Testis (tissue), 5 donors: ENCODE measurements at places on chromosomes 11 and 22. TPM values are rescaled to one million over a fixed set of nuclear protein-coding genes. Genes with fewer than 3 reads are reported as not detected.

- H3K27me3 ChIP-seq = no peaks in the 10 kb centered on the region
- no peaks in the 10 kb centered on the region for H3K36me3 ChIP-seq
- H3K4me3 ChIP-seq = no peak overlapping the region
- no peak for DNase-seq
Measured at GRCh38 chr11:38547462-38547861, 1949.4 kb upstream of the RAG2 start.

GRCh38 chr11:116579031-116579653 lies 193.6 kb downstream of the BUD13 start:
- no peak overlapping the region for H3K27ac ChIP-seq
- H3K4me1 ChIP-seq = no peaks in the 10 kb centered on the region
- peak; percentile 49 for DNase-seq
- H3K36me3 ChIP-seq = no peaks in the 10 kb centered on the region
- H3K27me3 ChIP-seq = no peaks in the 10 kb centered on the region
- H3K4me3 ChIP-seq = no peak overlapping the region

- H3K4me3 ChIP-seq = no peak overlapping the region
- no peak overlapping the region for H3K27ac ChIP-seq
- H3K27me3 ChIP-seq = no peaks in the 10 kb centered on the region
- H3K36me3 ChIP-seq = no peaks in the 10 kb centered on the region
- no peaks in the 10 kb centered on the region for H3K4me1 ChIP-seq
Measured at GRCh38 chr11:129252621-129253020, 60.5 kb upstream of the ARHGAP32 start.

GRCh38 chr11:71338801-71339395 lies 86.5 kb upstream of the SHANK2 start:
- H3K4me1 ChIP-seq = peaks cover 8% of the 10 kb centered on the region
- no peaks in the 10 kb centered on the region for H3K36me3 ChIP-seq
- DNase-seq = peak; percentile 31
- H3K27ac ChIP-seq = no peak overlapping the region

- no peaks in the 10 kb centered on the region for H3K27me3 ChIP-seq
- no peaks in the 10 kb centered on the region for H3K4me1 ChIP-seq
- no peak overlapping the region for H3K27ac ChIP-seq
- no peaks in the 10 kb centered on the region for H3K36me3 ChIP-seq
- no peak overlapping the region for H3K4me3 ChIP-seq
Measured at GRCh38 chr11:132439711-132440255, 1069.4 kb downstream of the NTM start.

DNA sequence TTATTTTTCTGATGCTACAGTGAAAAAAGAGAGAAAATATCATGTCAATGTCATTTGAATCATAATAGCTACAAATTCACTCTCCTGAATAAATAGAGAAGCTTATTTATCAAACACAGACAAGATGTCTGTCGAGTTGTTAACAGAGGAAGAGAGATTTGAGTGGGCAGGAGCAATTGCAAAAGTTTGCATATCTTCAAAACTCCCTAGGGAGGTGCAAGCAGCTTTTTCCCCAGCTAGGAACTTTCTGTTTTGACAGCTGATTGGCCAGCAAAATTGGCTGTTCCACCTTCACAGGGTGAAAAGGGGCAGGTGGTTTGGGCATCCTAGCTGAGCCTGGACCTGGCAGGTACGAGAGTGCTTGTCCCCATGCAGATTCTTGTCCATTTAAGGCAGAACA lies 98.2 kb downstream of the NTM start:
- no peak overlapping the region for H3K27ac ChIP-seq
- DNase-seq = no peak
- no peaks in the 10 kb centered on the region for H3K4me1 ChIP-seq

- peaks cover 23% of the 10 kb centered on the region for H3K4me1 ChIP-seq
- peak; percentile 68 for DNase-seq
- H3K36me3 ChIP-seq = no peaks in the 10 kb centered on the region
- peak overlapping the region; percentile 83 for H3K4me3 ChIP-seq
- H3K27me3 ChIP-seq = no peaks in the 10 kb centered on the region
- peak overlapping the region; percentile 60 for H3K27ac ChIP-seq
Measured at GRCh38 chr22:20021196-20022181, 579 bp downstream of the TANGO2 start.

DNA sequence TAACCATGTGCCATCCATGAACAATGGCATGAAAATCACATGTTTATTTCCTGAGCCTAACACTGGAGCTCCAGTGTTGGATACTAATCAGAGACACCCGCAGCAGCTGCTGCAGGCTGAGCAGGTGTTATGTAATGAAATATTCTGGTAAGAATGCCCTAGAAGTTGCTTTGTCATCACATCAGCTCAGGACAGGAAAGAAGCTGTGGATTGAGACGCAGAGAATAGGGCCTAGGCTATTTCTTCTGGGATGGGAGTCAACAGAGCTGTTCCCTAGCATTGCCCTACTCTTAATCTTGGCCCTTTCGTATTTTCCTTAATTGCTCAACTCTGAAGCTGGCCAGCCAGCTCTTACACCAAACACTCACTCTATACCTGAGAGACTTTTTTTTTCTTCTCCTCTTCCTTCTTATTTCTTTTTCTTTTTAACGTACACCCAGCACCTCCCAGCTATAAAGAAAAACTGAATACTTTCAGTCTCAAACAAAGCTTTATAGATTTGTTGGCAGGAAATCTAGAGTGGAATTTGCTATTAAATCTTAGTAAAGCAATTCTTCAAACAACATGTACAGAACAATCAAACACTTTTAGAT lies 31.9 kb downstream of the RASSF10 start:
- no peak for DNase-seq
- H3K27me3 ChIP-seq = no peaks in the 10 kb centered on the region
- H3K36me3 ChIP-seq = no peaks in the 10 kb centered on the region
- no peak overlapping the region for H3K4me3 ChIP-seq

- H3K36me3 ChIP-seq = no peaks in the 10 kb centered on the region
- no peak for DNase-seq
- no peak overlapping the region for H3K27ac ChIP-seq
- H3K4me3 ChIP-seq = no peak overlapping the region
Measured at GRCh38 chr11:9596926-9597464, 23.5 kb downstream of the WEE1 start.

- H3K4me3 ChIP-seq = no peak overlapping the region
- H3K4me1 ChIP-seq = peaks cover 3% of the 10 kb centered on the region
- no peaks in the 10 kb centered on the region for H3K36me3 ChIP-seq
- DNase-seq = peak; percentile 59
- H3K27ac ChIP-seq = no peak overlapping the region
- H3K27me3 ChIP-seq = no peaks in the 10 kb centered on the region
Measured at GRCh38 chr11:2837096-2837601, 48.4 kb downstream of the CDKN1C start.

- H3K36me3 ChIP-seq = no peaks in the 10 kb centered on the region
- no peaks in the 10 kb centered on the region for H3K27me3 ChIP-seq
- H3K27ac ChIP-seq = no peak overlapping the region
- DNase-seq = no peak
- peaks cover 3% of the 10 kb centered on the region for H3K4me1 ChIP-seq
- no peak overlapping the region for H3K4me3 ChIP-seq
Measured at GRCh38 chr11:100562128-100562527, 125.0 kb upstream of the ARHGAP42 start.

Gene TLCD5
- total RNA-seq = 12.6 TPM

Gene NLRP14
- 2.4 TPM for total RNA-seq

Gene GLB1L2
- 29.1 TPM for total RNA-seq
